Liver (tissue), 10 donors: ENCODE measurements at places on chromosomes 3 and 15.

DNA sequence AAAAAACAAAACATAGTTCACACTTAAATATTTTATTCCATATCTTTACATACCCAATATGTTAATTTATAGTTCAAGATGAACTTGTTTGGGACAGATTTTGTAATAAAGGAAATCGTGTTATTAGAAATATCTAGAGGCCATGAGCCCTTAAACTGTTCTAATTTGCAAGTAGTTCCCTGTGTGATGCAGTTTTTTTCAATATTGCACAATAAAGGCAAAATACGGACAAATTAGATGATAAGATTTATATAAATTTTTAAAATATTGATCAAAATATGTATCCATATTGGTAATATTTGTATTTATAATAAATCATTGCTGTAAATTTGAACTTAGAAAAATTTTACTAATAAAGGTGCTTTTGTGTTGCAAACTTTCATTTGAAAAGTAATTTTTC lies 23.8 kb downstream of the CTNNB1 start:
- no peak for DNase-seq

DNA sequence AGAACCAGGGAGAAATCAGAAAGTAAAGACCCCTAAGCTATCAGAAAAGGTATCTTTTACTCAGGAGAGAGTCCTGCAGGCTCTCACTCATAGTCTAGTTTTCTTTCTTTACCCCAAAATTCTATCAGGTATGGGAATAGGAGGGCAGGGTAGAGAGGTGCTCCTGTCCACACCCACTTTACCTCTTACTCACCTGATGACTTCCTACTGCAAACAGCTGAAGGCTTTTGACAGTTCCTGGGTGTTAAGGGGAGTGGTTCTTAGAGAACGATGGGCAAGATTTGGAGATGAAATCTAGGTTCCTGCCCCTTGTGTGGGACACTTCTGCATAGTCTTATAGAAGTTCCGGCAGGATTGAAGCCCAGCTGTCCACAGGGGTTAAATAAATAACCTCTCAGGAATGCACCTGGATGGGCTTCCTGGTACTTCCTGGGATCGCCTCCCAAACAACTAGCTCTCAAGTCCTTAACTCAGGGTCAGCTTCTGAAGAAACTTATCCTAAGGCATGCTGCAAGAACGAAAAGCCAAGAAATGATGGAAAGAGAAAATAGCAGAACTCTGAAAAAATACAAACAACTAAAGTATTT lies 10.8 kb upstream of the TNFAIP8L3 start:
- DNase-seq = no peak

GRCh38 chr3:57787867-57788623 lies 31.9 kb downstream of the SLMAP start:
- no peak for DNase-seq

DNA sequence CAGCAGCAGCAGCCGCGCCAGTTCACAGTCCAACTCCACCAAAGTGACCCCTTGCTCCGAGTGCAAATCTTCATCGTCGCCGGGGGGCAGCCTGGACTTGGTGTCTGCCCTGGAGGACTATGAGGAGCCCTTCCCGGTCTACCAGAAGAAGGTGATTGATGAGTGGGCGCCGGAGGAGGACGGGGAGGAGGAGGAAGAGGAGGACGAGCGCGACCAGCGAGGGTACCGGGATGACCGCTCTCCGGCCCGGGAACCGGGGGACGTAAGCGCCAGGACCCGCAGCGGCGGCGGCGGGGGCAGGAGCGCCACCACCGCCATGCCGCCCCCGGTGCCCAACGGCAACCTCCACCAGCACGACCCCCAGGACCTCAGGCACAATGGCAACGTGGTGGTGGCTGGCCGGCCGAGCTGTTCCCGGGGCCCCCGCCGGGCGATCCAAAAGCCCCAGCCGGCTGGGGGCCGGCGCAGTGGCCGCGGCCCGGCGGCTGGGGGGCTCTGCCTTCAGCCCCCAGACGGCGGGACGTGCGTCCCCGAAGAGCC lies 224.1 kb upstream of the IL12A start:
- DNase-seq = no peak

GRCh38 chr15:52379395-52380106 lies 83.9 kb upstream of the MYO5C start:
- DNase-seq = no peak

DNA sequence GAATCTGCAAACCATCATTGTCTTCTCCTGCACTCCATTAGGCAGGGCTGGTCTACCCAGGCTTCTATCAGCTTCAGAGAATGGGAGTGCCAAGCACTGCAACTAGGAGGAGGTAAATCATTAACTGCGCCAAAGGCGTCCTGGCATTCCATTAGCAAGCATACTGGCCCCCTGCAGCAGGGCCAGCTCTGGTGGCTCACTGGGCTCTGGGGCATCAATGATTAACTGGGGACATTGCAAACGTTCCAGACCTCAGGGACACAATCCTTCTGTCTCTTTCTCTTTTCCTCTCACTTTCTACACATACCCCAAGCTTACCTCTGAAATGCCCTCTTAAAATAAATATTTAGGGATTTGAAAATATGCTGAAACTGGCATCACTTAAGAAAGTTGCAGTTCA lies 129.0 kb downstream of the MYLK start:
- peak; percentile 49 for DNase-seq

GRCh38 chr3:151430821-151431484 lies 29.9 kb downstream of the IGSF10 start:
- DNase-seq = no peak

DNA sequence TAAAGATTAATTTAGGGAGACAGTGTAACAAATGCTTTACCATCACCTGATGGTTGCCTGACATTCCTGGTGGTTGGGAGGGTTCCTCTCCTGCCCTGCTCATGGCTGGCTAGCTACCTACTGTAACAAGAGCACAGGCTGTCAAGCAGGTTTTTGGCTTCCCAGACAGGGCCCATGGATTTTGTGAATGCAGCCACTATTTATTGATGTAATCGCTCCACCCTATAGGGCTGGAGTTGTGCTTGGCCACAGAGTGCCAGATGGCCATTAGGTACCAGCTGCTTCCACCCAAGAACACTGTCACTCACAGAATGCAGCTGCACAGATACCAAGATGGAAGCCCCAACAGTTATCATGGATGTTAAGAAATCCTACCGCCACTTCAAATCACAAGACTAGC lies 31.0 kb upstream of the KLHL25 start:
- DNase-seq = no peak

GRCh38 chr3:44942202-44942921 lies 33.6 kb downstream of the ZDHHC3 start:
- DNase-seq = no peak

DNA sequence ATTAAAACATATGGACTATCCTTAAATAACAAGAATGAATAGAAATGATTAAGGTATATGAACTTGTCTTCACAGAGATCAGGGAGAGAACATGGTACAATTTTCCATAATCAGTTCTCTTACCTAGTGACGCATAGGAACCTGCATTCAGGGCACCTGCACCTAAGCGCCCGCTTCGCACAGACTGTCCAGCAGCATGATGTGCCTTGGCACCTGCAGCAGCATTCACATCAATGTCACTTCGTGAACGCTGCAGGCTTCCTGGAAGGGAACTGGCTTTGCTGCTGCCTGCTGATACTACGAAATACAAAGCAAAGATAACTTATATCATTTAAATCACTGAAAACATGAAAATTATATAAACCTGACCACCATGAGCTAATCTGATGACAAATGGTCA lies 115.2 kb downstream of the CLASP2 start:
- no peak for DNase-seq

DNA sequence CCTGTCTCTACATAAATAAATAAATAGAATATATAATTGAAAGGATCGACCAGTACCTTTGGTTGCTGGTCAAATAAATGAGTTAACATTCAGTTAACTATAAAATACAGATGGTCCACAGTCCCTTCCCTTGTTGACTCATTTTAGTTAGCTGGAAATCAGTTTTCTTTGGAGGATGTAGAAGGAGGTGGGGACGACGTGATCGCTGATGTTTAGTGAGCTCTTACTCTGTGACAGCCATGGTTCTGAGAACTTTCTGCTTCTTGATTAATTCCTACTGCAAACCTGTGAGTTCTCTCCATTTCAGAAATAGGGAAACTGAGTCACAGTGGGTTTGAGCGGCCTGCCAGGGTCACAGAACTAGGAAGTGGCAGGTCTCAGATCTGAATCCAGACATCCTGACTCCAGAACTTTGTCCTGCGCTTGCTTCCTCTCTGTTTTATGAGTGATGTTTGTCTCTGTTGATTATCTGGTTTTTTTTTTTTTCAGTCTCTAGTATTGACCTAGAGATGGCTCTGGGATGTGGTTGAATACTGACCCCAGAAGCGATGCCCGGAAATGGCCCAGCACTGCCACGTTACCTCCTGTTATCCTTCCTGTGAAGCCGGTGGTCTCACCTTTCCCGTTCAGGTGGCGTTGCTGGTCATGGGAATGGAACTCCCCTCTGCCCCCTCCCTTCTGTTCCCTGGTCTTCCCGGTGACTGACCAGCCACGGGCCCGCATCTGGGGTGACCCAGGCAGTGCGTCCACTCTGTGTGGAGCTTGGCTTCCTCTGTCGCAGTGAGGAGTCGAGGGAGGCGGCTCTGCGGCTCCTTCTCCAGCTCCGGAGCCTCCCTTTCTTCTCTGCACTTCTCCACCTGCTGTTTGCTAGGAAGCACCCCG lies 18.2 kb downstream of the SYNM start:
- DNase-seq = no peak

- DNase-seq = peak; percentile 76
Measured at GRCh38 chr3:46705022-46705530, 3.9 kb downstream of the TMIE start.

- DNase-seq = no peak
Measured at GRCh38 chr15:39667382-39668127, 86.7 kb downstream of the THBS1 start.

- DNase-seq = no peak
Measured at GRCh38 chr3:152780553-152780952, 54.4 kb upstream of the P2RY1 start.

GRCh38 chr15:38620098-38620497 lies 55.5 kb upstream of the RASGRP1 start:
- no peak for DNase-seq

- DNase-seq = no peak
Measured at GRCh38 chr3:115245438-115245837, 98.3 kb upstream of the ZBTB20 start.

DNA sequence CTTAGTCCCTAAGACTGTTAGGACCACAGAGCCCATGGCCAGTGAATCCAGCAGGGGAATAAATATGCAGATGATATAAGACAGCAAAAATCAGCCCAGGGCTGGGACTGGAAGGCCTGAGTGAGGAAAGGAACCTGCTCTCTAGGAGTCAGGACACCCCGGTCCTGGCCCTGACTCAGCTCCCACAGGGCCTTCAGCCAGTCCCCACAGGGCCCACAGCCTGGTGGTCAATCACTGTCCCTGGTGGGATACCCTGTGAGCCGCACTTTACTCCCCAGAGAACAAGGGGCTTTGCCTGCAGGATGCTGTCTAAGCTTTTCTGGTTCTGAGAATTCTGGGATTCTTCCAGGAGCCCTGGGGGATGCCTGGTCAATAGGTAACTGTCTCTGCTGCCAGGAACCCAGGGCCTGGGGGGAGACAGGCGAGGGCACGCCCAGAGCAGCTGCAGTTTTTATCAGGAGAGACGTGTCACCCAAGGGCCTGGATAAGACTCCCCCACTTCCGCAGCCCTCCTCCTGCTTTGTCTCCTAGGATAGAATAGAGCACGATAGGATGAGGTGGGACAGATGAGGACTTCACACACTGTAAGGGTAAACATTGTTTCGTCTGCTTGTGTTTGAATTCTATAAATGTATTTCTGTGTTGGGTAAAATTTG lies 49.5 kb upstream of the MCF2L2 start:
- no peak for DNase-seq

DNA sequence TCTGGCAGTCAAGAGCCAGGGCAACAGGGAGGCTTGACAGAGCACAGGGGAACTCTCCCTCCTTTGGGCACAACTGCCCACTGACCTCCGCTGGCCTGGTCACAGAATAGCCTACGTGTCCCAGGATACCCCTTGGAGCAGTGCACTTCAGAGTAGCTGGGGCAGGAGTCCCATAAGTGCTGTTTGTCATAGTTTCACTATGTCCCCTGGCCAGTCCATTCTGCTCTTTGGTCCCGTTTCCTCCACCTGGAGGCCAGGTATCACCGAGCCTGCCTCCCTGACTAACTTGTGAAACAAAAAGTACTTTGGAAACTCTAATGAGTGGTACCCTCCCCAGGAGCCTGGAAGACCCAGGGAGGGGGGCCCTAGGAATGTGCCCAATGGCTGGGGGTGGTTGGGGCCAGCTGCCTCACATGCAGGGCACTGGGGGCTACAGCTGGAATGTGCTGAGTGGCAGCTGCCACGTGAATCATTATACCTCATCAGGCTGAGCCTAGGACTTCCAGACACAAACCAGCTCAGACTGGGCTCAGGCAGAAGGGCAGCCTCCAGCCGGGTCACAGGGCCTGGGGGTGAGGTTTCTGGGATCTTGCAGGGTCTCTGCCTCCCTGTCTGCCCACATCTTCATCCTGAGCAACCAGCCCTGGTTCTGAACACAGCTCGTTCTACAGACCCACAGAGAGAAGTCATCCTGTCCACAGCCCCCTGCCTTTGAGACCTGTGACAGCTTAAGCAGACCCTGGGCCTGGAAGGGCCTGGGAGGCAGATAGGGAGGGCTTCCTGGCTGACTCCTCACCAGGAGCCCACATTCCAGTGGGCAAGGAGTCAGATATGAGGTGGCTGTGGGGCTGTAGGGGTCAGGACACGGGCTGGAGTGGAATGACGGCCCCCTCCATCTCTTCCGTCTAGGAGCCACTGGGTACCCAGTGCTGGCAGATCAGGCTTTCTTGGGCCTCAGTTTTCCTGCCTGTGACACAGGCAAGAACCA lies 914 bp upstream of the PTH1R start:
- no peak for DNase-seq

DNA sequence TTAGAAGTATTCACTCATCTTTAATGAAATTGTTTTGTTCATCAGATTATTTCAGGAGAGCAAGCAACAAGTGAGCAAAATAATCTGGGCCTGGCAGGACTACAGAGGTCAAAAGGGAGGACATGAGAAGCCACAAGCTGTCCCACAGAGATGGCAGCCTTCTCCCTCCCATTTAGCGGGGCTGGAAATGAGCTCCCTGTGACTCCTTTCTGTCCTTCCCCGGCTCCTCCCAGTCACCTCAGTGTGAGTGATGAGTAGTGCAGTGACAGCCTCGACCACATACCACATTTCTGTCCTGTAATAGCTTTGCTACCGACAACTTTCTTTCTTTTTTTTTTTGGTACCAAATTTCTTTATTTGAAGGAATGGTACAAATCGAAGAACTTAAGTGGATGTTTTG lies 38.0 kb downstream of the RAB7A start:
- no peak for DNase-seq

DNA sequence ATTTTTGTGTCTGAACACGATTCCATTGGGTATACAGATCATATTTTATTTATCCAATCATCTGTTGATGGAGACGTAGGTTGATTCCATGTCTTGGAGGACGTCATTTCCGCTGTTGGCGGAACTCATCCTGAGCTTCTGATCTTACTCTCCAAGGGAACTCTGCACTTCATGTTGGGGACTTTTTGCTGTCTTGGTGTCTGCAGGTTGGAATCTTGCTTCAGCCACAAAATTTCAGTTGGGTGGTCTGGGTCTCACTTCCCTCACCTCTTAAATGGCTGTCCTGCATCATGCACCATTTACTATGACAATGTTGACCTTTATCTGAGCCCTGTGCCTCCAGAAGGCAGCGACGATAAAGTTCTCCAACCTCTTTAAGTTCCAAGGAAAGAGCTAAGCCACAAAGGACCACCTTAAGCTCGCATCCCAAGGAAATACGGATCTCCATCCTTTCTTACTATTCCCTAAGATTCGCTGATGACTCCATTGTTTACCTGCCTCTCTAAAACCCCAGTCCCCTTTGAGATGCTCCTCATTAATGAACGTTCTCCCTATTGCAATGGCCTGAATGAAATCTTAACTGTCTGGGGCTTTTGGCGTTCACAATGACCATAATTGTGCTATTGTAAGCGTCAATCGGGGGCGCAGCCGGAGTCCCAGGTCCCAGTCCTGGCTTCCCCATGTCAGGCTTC lies 23.1 kb upstream of the RNU6-1 start:
- DNase-seq = no peak
